ENCODE measurements at places on chromosomes 1 and 21. TPM values are rescaled to one million over a fixed set of nuclear protein-coding genes. Genes with fewer than 3 reads are reported as not detected.

The TAL1 gene
- total RNA-seq = not detected

The TSPAN1 gene
- total RNA-seq = 0.52 TPM

The SWT1 gene
- 8.1 TPM for total RNA-seq

The SPOCD1 gene
- 0.75 TPM for total RNA-seq

The CALML6 gene
- total RNA-seq = 1.9 TPM

The TRAF5 gene
- 46.6 TPM for total RNA-seq

The GSTM1 gene
- 48.8 TPM for total RNA-seq

The HHIPL2 gene
- total RNA-seq = 0.97 TPM

The AIRE gene
- 0.23 TPM for total RNA-seq

The CLDN19 gene
- total RNA-seq = 1.6 TPM

The HAPLN2 gene
- 1.2 TPM for total RNA-seq

The ACTL8 gene
- total RNA-seq = not detected

The C1QB gene
- not detected for total RNA-seq

The KCNQ4 gene
- total RNA-seq = 0.79 TPM

The B3GALT2 gene
- total RNA-seq = 5.8 TPM

The LAD1 gene
- 20.7 TPM for total RNA-seq

The CD52 gene
- total RNA-seq = 1.1 TPM

The CLCA4 gene
- total RNA-seq = not detected

Measured in mesothelial cell of epicardium (in vitro differentiated cells).